ENCODE measurements at places on chromosomes 7 and 10.

DNA sequence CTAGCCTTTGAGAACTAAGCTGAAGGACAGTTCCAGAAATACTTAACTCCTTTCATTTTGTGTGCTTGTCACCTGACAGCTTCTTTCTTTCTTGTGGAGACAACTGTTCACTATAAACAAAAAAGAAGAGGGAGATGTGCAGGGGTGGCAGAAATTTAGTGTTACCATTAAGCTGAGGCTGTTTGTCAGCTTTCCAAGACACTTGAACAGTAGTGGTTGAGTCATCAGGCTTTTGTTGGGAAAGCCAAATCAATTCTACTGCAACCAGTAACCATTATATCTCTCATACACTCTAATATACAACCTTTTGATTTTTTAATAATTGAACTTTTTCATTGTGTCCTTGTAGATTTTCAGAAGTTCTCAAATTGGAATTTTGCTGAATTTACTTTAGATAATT, 75.3 kb downstream of the POLL start:
- DNase-seq: no peak

GRCh38 chr7:79513261-79513660, 59.8 kb upstream of the MAGI2 start:
- no peak for DNase-seq

- DNase-seq: no peak
Observed at GRCh38 chr7:122438006-122438405, 133.5 kb upstream of the FEZF1 start.

DNA sequence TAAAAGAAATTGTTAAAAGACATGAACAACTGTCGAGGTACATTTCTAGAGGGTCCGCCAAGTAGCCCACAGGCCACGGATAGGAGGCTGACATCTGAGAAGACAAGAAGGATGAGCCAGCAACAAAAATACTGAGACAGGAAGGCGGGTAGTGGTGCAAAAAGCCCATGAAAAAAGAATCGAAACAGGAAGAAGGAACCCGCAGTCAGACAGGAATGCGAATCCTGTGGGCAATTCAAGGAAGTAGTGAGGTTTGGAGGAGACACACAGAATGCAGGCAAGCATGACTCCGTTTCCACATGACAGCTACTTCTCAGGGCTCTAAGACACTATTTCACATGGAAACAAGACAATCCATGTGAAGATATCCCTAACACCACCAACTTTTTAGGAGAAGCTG, 125.2 kb downstream of the DOCK4 start:
- no peak for DNase-seq

DNA sequence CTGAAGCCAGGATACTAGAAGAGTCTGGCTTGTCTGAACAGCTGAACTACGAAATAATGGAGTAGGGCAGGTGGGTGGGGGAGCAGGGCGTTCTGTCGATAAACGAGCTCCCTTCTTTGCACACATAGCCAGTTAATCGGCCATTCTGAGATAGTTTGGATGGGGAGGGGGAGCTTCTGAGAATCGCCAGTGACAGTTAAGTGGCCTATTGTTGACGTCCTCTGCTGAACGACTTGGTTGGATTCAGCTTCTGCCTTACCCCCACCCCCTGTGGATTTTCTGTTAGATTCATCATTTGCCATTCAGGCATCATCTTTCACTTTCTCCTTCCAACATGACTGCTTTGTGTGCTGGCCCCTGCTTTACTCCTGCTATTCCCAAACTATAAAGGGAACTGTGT, 520 bp downstream of the CPA5 start:
- DNase-seq: no peak

DNA sequence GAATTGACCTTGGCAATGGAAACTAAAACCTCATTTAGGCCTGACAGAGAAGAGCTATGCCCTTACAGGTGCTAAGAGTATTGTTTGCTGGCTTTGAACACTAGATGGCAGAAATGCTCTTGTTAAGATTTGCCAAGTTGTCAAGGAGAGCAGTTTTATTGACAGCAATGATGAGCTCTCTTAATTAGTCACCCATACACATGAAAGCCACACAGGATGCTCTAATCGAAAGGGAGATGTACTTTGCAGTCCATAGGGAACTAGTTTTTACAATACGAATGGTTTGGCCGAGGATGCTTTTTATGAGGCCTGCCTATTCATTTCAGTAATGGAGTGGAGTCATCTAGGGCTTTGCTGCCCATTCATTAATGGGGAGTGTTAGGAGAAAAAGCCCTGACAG, 45.4 kb upstream of the MBL2 start:
- DNase-seq: no peak

GRCh38 chr10:5774987-5775620, 38.1 kb downstream of the GDI2 start:
- no peak for DNase-seq
